ENCODE measurements at places on chromosomes 11 and 22.
A peak's percentile ranks its signal among the peaks of the same experiment; 100 is the strongest.

GRCh38 chr22:28142361-28142961 is 223.4 kb upstream of the PITPNB start:
- peak; percentile 43 for DNase-seq

- no peak for DNase-seq
These were observed 120.1 kb downstream of the ENTHD1 start for GRCh38 chr22:39773503-39773902.

DNA sequence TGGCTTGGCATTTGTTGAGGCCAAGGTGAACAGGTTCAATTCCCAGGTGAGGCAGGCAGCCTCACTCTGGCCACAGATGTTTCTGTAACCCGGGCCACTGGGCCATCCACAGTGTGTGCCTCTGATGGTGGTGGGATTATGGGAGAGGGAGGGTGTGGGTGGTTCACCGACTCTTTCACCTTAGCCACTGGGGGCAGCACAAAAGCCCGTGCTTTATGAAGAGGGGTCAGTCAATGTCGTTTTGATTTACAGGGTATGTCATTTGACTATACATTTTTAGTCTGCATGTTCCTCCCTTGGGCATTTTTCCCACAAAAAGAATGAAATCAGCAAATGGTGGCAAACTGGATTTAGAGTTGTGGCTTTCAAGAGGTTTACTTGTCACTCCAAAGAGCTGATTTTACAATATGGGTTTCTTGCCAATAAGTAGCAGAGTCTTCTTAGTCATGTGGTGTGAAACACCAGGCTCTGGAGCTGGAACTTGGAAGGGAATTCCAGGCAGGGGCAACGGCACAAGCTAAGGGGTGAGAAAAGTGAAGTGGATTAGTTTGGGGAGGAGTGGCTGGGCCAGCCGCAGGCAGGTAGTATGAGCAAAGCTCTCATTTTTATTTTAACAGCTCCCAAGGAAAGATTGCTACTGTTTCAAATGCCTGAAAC is 217.8 kb upstream of the ZBED5 start:
- no peak for DNase-seq

- peak; percentile 28 for DNase-seq
These were observed 11.1 kb downstream of the SYNGR1 start for GRCh38 chr22:39360674-39361413.

GRCh38 chr22:46377525-46378425 is 42.3 kb downstream of the TRMU start:
- peak; percentile 90 for DNase-seq

GRCh38 chr22:33741025-33741424 is 179.3 kb downstream of the LARGE1 start:
- DNase-seq, result no peak

- peak; percentile 53 for DNase-seq
These were observed 99.5 kb downstream of the MICAL3 start for GRCh38 chr22:17924735-17925364.

DNA sequence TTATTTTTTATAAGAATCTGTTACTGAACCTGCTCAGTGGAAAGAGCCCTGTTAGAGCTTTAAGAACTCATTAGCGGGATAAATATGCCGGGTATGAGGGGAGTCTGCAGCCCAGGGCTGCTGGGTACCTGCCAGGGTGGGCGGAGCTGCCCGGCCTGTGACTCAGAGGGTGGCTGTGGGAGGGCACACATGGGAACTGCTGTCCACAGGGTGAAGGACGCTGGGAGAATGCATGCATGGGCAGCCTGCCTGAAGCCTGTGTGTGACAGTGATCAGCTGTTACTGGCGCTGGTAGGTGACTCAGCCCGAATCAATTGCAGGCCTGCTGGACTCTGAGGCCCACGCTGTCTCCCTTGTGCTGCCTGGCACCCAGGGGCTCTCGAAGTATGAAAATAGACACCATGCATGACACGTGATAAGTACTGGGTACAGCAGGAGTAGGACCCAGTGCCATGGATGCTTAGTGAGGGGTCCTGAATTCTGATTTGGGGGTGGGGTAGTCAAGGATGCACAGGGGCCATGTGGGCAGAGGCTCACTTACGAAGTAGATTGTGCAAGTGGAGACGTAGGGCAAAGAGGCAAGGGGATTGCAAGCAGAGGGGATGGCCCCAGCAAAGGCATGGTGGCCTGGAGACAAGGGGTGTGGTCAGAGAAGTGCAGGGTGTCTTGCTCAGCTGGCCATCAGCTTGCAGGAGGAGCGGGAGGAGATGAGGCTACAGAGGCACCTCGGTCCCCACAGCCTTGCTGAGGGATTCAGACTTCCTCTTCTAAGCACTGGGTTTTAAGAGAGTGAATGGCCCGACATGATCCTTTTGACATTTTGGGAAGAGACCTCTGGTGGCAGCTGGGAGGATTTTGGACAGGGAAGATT is 36.5 kb downstream of the GRIK4 start:
- peak; percentile 89 for DNase-seq

- peak; percentile 67 for DNase-seq
These were observed 484.5 kb downstream of the MN1 start for GRCh38 chr22:27317096-27317495.

DNA sequence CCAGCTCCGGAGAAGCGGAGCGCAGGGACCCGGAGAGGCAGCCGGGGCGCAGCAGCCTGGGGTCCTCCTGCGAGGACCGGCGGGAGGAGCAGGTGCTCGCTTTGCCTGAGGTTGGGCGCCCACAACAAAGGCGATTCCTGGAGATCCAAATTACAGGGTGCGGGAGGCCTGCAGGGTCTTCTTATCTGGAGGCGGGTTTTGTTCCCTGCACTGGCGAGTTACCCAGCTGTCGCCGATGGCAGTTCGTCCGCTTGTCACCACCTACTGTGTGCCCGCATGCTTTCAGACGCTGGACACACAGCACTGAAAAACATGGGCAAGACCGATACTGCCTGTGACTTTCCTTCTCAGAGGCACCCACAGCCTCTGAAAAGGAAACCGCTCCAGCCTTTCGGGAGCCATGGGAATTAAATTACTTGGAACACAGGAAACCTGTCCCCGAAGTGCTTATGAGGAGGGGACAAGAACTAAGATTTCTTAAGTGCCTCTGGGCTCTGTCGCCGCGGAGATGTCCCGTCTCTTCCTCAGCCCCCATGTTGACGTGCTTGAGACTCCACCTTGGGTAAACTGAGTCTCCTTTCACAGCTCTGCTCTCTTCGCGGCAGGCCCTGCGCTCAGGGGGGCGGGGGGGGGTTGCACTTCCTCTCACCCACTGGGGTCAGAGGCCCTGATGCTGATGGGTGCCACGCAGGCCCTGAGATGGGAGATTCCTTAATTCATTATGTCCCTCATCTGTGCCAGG is 1.3 kb upstream of the ZFTA start:
- DNase-seq, result no peak

- no peak for DNase-seq
These were observed 66.8 kb downstream of the RTL6 start for GRCh38 chr22:44431256-44431655.

DNA sequence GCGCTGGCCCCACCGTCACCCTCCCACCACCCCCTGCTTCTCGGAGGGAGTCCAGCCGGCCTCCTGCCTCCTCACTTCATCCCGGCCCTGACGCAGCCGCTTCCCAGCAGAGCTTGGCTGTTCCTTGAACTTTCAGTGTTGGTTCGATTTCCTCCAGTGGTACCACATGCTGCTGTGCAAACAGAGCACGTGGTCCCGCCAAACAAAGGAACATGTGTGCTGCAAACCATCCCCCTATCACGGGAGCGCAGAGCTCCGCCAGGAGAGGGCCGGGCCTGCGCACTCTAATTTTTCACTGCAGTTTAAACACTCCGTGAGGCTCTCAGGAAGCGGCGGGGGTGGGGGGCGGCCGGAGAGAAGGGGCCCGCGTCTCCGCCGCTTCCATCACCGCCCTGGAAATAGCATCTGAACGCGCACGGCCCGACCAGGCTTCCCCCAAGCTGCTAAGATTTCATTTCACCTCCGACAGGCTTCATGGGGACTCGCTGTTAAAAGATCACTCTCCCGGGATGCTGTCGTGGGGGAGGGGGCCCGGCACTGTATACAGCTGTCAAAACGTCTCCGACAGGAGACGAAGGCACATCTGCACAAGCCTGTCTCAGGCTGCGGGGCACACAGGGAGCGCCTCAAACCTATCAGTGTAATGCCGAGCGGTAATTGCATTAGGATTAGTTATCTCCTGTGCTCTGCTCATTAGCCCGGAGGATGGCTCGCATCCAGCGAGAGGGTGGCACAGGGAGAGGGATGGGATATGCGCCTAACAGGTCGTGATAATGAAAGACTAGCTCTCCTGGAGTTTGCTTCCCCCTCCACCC is 269.9 kb upstream of the SORL1-AS1 start:
- DNase-seq, result no peak

- DNase-seq, result no peak
These were observed 3.3 kb upstream of the BACE1 start for GRCh38 chr11:117319214-117319840.

GRCh38 chr11:59144579-59145345 is 2.1 kb downstream of the FAM111A start:
- peak; percentile 88 for DNase-seq

DNA sequence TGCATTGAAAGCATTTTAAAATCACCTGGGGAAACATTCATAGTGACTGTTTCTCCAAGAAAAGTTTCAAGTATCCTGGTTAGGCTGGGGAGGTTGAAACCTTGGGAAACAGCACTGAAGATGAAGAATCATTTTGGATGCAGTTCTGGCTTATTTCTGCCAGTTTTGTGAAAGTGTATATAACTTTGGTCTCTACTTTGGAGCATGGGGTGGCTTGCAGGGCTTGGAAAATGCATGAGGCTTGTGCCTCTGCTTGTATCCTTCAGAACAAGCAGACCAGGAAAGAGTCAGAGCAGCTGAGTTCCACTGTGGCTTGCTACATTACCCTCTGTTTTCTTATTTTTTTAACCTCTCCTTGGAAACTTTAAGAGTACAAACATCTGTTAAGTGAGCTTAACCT is 19.5 kb downstream of the SLC5A12 start:
- DNase-seq, result no peak

- DNase-seq, result peak; percentile 78
These were observed 23.4 kb upstream of the CLMP start for GRCh38 chr11:123218451-123218850.

- no peak for DNase-seq
These were observed 51.6 kb downstream of the CERK start for GRCh38 chr22:46686221-46687047.

GRCh38 chr11:124799348-124800225 is 619 bp downstream of the MSANTD2 start:
- peak; percentile 28 for DNase-seq

DNA sequence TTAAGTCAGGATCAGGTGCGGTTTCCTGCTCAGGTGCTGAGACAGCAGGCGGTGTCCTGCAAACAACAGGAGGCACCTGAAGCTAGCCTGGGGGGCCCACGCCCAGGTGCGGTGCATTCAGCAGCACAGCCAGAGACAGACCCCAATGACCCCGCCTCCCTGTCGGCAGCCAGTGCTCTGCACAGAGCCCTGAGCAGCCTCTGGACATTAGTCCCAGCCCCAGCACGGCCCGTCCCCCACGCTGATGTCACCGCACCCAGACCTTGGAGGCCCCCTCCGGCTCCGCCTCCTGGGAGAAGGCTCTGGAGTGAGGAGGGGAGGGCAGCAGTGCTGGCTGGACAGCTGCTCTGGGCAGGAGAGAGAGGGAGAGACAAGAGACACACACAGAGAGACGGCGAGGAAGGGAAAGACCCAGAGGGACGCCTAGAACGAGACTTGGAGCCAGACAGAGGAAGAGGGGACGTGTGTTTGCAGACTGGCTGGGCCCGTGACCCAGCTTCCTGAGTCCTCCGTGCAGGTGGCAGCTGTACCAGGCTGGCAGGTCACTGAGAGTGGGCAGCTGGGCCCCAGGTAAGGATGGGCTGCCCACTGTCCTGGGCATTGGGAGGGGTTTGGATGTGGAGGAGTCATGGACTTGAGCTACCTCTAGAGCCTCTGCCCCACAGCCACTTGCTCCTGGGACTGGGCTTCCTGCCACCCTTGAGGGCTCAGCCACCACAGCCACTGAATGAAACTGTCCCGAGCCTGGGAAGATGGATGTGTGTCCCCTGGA is at the start of gene MYO7A:
Gene MYO7A (plus strand): TSS at position 327 of the 772 bp plus-strand sequence. CDS start 2,389 bp downstream, outside the sequence.
- DNase-seq, result no peak

GRCh38 chr22:26460202-26460601 is 23.4 kb downstream of the HPS4 start:
- no peak for DNase-seq

DNA sequence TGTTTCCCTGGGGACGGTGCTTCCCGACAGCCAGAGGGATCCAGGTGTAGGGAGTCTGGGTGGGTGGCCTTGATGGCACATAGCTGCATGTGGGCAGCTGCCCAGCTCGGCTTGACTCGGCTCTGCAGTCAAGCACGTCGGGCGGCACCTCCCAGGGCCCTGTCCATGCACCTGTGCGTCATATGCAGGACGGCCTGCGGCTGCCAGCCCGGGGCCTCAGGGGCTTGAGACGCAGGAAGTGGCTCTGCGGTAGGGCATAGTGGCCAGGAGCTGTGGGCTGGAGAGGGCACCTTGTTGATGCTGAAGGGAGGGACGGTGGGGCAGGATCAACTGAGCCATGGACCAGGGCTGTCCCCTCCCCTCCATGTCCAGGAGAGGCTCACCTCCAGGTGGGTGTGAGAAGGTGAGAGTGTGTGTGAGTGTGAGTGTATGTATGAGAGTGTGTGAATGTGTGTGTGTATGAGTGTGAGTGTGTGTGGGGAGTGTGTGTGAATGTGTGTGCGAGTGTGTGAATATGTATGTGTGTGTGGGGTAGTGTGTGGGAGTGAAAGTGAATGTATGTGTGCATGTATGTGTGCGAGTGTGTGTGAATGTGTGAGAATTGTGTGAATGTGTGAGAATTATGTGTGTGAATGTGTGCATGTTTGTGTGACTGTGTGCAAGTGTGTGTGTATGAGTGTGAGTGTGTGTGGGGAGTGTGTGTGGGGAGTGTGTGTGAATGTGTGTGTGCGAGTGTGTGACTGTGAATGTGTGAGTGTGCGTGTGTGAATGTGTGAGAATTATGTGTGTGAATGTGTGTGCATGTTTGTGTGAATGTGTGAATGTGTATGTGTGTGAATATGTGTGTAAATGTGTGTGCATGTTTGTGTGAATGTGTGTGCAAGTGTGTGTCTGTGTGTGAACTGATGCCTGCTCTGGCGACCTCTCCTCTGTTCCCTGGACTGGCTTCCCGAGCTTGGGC is 5.7 kb upstream of the SUN2 start:
- DNase-seq, result no peak

GRCh38 chr22:46985507-46985882 is 223.0 kb downstream of the TBC1D22A start:
- DNase-seq, result no peak

- no peak for DNase-seq
These were observed 382.5 kb upstream of the KIRREL3 start for GRCh38 chr11:127383026-127383425.

DNA sequence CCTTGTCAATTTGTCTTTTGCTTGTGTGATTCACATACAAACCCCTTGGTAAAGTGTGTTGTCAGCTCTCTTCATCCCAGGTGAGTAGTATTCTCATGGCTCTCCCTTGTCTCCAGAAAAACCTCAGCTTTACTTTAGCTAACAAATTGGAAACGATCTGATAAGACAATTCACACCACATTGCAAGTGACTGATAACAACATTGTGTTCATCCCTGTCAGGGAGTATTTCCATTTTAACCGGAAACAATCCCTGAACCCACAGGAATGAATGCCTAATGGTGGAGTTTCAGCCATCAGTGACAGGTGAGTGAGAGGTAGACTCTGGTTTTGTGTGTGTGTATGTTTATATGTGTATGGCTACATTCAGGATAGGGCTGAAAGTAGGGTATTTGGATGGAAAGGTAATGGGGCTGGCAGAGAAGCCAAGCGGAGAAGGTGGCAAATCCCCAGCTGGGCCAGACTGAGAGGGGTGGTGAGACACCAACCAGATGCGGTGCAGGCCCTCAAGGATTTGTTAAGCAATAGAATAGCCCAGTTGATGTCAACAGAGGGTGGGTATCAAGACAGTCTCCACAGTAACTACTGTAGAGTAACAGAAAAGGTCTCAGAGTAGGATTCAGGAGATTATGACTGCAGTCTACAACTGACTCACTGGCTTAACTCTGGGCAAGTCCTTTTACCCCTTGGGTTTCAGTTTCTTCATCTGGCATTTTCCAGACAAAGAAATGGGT is 7.6 kb downstream of the LRRC51 start:
- DNase-seq, result no peak
